ENCODE measurements at places on chromosomes 4 and X.

- no peak for DNase-seq
Observed at GRCh38 chr4:76090241-76090691, 15.8 kb downstream of the ART3 start.

GRCh38 chr4:81314196-81314896, 99.3 kb upstream of the PRKG2 start:
- DNase-seq, result no peak

GRCh38 chr4:60485276-60485675, 714.9 kb upstream of the ADGRL3 start:
- no peak for DNase-seq

GRCh38 chr4:155615081-155615887, 51.4 kb upstream of the GUCY1A1 start:
- no peak for DNase-seq

- no peak for DNase-seq
Observed at GRCh38 chrX:69085151-69085550, 80.1 kb downstream of the PJA1 start.

GRCh38 chrX:136227948-136228838, 23.0 kb downstream of the MAP7D3 start:
- no peak for DNase-seq

DNA sequence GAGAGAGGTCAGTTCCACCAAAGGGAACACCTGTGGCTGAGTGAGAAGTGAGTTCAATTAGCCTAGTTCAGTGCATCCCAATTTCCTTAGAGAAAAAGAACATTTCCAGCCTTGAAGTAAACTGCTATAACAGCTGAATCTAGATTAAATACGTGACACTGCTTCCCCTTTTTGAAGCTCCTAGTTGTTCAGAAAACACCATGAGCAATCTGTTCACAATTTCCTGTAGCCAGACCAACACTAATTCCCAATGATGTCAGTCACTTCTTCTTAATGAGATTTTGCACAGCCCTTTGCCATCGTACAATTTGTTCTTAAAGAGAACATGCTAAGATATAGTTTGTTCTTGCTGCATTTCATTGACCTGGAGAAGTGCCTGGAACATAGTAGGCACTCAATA, 144.6 kb upstream of the EDNRA start:
- no peak for DNase-seq

- no peak for DNase-seq
Observed at GRCh38 chr4:134365852-134366251, 164.3 kb upstream of the PABPC4L start.

GRCh38 chrX:134669378-134670098, 11.3 kb upstream of the PLAC1 start:
- no peak for DNase-seq

DNA sequence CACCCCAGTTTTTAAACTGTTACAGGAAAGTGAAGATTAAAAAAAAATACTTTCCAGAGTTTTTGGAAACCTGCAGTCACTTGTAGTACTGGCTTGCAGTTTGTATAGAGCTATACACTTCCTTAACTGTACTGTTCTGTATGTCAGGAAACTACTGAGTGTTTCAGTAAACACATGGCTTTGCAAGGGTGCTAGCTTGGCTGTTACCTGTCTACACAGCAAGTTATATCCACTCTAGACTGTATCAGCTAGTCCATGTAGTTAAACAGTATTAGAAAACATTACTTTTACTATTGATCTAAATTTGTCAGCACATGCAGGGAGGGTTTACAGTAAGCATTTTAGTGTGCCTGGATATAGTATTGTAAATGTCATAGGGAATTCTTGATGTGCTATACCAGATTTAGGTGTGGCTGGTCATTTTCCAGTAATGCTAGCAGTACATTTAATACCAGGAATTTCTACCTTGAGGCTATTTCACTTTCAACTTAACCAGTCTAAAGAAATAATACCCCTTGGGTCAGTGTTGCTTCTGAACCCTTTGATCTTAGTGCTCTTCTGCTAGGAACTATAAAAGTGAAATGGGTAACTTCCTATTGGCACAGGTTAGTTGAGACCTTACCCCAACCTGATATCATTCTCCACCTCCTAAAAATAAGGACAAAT, 192.3 kb upstream of the ANKRD50 start:
- no peak for DNase-seq

- DNase-seq, result no peak
Observed at GRCh38 chr4:8555716-8556115, 24.5 kb upstream of the GPR78 start.

DNA sequence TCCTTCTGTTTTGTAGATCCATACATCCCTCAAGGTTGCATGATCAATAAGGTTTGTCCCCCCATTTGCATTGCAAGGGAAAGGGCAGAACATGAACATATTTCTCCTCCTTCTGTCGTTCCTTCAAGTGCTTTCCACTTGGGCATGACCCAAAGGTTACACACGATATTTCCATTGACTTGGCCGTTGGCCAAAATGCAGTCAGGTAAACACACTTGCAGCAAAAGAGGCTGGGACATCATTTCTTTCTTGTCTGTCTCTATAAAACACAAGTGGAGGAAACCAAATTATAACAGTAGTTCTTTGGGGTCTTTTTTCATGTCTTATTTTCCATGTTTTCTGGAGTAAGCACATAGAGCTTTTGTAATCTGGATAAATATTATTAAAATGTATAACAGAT, 156.1 kb downstream of the FRAS1 start:
- no peak for DNase-seq

- DNase-seq, result no peak
Observed at GRCh38 chr4:43732829-43733426, 715.7 kb downstream of the KCTD8 start.

DNA sequence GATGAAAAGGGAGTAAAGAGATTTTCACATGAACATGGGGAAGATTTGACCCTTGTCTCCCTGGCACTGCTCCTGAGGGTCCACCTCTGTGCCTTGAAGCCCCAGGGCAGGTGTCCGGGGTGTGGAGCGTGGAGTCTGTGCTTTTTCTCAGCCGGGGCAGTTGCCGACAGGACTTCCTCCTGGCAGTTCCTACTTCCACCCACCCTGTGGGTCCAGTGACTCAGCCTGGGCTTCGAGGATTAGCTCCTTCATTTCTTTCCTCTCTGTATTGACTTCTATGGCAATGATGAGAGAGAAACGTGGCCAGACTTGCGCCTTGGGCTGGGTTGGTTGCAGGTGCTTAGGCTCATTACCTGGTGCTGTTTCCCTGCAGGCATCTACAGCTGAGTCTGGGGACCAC, 35.9 kb upstream of the CLCN4 start:
- DNase-seq, result no peak

GRCh38 chr4:185399466-185399865, 2.8 kb downstream of the ANKRD37 start:
- no peak for DNase-seq

GRCh38 chr4:48967101-48967500, 19.0 kb upstream of the CWH43 start:
- no peak for DNase-seq
